ENCODE measurements at places on chromosomes 1 and 21. TPM values are rescaled to one million over a fixed set of nuclear protein-coding genes. Genes with fewer than 3 reads are reported as not detected.
A peak's percentile ranks its signal among the peaks of the same experiment; 100 is the strongest.

DNA sequence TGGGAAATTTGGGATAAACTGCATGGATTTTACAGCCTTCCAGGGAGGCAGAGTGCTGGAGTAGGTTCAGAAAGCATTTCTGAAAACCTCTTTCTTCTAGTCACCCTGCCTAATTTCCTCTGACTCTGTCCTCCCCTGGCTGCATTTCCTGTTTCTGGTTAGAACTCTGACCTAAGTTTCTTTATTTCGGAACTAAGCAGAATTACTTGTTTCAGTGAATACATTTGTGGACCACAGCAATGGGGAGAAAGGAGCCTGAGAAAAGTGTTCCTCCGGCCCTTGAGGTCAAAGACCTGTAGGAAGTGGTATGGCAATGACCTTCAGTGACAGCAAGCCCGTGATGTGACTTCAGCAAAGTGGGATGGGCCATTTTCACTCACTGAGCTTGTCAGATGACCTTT lies 173.4 kb upstream of the RUNX1 start:
- no peak for DNase-seq

DNA sequence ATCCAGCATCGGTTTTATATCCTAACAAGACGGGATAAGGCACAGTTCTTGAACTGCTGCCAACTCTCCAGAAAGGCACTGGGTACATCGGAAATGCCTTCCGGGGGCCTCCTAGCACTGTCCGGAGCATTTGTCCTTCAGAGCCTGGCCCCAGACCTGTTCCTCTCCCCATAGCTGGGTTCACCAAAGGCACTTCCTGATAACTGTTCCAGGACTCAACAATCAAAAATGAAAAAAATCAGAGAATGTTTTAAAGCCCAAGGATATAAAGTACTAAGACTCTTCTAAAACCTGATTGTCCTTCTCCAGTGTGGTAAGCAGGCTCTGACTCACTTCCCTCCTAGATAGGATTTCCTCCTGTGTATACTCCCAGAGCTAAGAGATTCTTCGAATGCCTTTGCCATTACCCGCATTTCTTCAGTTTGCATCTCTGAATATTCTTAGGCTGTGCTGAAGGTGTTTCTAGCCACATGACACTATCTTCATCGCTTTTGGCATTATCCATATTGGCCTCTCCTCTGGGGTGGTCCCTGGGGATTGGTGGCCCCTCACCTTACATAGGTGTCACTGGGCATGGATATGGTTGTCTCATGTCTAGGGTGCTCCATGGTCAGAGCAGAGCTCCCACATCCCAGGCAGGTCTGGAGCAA lies 112.9 kb downstream of the ZBTB18 start:
- peak; percentile 88 for DNase-seq

Gene CLCNKA
- polyA plus RNA-seq: not detected

DNA sequence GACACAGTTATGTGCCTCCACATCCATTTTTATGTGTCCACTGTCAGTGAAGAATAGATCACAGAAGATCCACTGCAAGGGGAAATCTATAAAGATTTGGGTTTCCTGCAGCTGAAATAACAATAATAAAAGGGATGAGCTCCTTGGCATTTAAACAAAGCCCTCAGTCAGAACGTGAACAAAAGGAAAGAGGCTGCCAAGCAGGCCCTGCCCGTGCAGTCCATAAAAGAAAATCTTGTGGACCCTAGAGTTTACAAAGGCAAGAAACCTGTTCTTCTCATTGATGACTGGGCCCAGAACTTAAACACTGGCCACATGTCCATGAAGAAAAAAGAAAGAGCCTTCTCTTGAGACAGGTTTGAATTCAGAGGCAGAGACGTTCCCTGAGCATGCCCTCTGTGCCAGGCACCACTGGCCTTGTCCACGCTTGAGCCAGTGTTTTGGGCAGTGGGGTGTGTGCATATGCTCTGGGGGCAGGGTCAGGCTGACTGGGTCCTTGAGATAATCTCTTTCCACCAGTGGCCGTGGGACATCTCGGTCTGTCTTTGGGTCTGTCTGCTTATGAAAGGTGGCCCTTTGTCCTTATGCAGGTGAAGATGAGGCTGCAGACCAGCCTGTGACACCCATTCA lies 142.7 kb downstream of the HIVEP3 start:
- DNase-seq: no peak

DNA sequence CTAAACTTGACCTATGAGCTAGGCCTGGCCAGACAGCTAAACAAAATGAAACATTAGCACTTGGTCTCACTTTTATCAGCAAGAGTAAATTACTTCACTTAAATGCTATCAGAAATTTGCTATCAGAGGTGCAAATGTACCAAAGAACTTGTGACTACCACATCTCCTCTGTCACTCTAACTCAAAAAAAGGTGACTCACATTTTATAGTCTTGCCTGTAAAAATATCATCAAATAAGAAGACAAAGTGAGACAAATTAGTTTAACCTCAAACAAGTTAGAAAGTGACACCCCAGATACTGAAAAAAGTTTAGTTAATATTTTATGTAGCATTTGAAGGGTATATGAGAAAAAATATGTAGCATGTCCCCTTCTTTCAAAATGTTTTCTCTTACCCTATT lies 76.9 kb downstream of the EPS15 start:
- DNase-seq: no peak
